ENCODE measurements at places on chromosomes 5 and 9.

DNA sequence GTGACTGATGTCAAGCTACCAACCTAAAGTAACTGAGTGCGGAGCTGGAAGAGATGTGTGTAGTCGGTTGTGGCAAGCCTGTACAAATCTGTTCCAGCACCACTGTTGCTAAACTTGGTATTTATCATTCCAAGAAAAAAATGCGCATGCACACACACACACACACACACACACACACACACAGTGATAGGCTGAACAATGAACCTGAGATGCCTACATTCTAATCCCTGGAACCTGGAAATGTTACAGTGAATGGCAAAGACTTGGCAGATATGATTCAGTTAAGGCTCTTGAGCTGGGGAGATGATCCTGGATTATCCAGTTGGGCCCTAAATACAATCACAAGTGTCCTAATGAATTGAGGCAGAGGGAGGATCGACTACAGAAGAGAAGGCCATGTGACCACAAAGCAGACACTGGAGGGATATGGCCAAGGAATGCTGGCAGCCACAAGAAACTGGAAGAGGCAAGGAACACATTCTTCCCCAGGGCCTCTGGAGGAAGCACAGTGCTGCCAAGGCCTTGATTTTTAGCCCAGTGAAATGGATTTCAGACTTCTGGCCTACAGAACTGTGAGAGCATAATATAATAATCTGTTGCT lies 49.7 kb upstream of the LHFPL2 start:
- no peak for DNase-seq

GRCh38 chr5:12911156-12911555 lies 1006.9 kb upstream of the CTNND2 start:
- no peak for DNase-seq

GRCh38 chr9:29220596-29221251 lies 1647.4 kb upstream of the C9orf72 start:
- no peak for DNase-seq

GRCh38 chr5:159206818-159207217 lies 2.5 kb downstream of the RNF145 start:
- DNase-seq: no peak

- no peak for DNase-seq
Observed at GRCh38 chr5:33115467-33115866, 325.3 kb upstream of the TARS1 start.

DNA sequence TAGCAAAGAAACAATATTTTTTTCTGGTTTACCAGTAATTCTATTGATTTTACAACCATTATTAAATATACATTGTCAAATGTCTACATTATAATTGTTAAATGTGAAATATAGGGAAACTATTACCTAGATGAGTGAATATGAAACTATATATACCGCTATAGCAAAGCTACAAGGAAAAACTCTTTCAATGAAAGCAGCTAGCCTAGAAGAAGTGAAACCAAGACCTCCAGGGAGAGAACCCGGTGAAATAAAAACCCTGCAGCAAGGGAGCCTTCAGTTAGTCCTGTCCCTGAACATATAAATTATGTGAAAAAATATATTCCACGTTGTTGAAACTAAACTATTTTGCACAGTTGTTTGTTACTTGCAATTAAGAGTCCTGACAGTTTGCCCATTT lies 913.1 kb downstream of the EFNA5 start:
- DNase-seq: no peak

- DNase-seq: no peak
Observed at GRCh38 chr5:97102010-97102470, 40.4 kb downstream of the LIX1 start.

DNA sequence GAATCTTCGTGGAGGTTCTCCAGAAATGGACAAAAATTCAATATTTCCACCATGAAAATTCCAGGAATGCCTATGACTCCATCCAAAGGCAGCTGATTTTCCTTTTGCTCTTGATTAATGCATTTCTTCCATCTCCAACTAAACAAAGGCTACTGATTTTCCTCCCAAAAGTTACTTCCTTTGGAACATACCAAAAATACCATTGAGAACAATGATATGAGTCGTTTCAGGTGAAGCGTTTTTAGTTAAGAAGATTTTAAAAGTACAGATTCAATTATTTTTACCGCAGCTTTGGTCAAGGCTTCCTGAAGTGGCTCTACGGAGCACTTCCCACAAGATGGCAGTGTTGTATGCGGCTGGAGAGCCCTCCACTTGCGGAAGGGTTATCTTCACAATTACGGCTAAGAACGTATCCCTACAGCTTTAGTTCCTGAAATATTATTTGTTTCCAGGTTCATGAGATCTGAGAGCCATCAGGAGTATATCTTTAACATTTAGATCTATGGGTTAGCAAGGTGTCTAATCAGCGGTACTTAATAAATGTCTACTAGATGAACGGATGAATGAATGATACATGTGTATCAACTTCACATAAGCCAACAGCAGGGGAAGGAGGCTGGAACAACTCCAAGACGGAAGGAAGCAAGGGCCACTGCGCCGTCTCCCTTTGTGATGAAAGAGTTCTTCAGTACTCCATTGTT lies 35.9 kb upstream of the ARSB start:
- DNase-seq: peak; percentile 23

DNA sequence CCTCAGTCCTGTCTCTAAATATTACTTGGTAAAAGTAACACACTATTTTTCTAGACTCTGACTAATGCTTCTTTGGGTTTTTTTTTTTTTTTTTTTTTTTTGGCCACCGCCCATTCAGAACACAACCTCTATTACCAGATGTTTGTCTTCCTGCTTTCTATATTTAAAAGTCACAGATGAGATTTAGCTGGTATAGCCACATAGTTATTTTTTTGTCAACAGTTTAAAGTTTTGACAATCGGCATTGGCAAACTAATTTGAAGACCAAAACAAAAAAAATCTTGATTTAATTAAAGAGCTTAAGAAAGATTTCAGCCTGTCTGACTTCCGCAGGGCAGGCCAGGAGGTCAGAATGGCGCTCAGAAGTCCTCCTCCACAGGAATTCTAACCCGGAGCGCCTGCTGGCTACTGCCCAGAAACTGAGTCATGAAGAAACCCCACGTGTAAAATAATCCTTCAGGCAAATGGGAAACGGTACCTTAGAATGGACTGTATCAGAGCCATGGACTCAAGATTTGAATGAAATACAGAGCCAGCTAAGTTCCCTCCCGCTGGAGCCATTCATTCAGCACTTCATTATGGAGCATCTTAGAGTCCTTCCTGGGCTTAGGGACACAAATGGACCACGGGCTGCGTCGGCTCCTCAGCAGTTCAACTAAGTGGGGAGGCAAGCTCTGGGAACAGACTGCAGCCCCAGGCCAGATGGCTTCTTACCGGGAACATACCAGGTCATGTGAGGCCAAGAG lies 55.6 kb downstream of the PTPDC1 start:
- no peak for DNase-seq

GRCh38 chr5:133363807-133364587 lies 248.3 kb downstream of the FSTL4 start:
- no peak for DNase-seq

GRCh38 chr9:134693641-134694367 lies 52.2 kb downstream of the COL5A1 start:
- no peak for DNase-seq

Data from SHP77 (cell line).